ENCODE measurements at places on chromosomes 13 and 19.
A peak's percentile ranks its signal among the peaks of the same experiment; 100 is the strongest.

DNA sequence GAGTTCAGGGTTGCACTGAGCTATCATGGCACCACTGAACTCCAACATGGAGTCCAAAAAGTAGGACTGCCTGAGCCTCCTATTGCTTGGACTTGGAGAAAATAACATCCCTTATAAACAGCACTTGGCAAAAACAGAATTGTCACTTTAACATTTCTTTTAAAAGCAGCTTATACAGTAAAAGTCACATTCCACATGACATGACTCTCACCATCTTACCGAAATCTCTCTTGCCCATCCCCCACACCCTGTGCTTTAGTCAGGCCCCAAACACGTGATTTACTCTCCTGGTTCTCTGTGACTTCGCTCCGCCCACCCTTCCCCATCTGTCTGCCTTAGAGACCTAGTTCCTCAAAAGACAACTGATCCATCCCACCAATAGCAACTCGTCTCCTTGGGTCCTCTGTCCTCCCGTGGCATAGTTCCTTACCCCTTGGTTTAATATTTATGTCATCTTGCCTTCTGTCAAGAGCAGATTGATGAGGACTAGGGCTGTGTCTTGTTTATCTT lies 4.6 kb downstream of the SAFB start:
- peak; percentile 50 for DNase-seq

GRCh38 chr19:4064149-4064495 lies 2.6 kb downstream of the ZBTB7A start:
- DNase-seq: no peak

DNA sequence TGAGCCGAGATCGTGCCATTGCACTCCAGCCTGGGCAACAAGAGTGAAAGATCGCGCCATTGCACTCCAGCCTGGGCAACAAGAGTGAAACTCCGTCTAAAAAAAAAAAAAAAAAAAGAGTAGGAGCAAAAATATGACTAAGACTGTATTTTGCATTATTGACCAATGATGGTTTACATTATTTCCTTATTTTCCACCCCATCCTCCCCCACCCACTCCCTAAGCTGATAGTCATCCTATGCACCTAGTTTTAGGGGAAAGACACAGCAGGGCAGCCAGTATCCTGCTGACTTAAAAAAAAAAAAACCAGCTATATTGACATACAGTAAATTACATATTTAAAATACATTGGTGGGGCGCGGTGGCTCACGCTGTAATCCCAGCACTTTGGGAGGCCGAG lies 25.1 kb downstream of the VAV1 start:
- DNase-seq: no peak

- DNase-seq: no peak
These were observed 173.9 kb upstream of the SERP2 start for GRCh38 chr13:44199627-44200207.

DNA sequence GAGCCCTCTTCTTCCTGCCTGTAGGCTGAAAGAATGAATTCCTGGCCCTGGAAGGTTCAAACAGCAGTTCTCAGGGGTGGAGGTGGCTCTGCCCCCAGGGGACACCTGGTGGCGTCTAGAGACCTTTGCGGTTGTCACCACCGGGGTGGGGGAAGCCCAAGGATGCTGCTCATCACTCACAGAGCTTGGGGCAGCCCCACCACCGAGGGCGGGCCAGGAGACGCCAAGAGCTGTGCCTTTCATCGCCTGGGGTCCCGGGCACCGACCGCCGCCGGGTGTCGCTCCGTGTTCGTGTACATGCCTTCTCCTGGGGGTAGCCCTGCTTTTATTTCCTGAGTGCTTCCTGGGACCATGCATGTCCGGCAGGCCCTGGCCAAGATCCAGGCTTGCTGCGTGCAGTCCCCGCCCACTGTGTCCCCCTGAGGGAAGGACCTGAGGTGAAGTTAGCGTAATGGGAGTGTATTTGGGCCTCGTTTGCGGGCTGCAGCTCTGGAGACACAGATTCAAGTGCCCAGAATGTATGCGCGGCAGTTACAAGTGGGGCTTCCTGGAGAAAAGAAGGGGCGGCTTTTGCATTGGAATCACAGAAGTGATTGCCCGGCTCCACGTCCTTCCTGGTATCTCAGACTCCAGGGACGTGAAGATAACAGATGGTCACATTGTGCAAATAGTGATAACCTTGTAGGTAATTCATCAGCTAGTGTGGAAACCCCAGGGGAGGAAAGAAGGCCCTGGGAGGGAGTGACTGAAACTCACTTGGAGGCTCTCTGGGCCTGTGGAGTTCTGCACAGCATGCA lies 7.8 kb downstream of the DOT1L start:
- DNase-seq: peak; percentile 83

GRCh38 chr19:14915116-14915515 lies 26.2 kb upstream of the OR7C2 start:
- no peak for DNase-seq

DNA sequence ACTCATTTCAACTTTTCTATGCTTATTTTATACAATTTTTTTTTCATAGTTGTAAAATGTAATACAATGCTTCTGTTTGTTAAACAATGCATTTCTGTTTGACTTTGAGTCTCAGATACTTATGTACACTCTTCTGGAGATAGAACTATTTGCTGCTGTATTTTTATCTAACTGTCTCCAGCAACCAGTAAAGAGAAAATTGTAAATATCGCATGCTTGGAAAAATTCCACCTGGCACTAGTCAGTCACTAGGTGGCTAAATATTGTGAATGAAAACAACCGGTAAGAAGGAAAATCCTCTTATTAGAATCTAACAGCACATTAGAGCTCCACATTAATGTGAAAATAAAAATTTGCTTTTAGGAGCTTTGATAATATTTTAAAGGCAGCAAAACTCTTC lies 876.5 kb downstream of the PCDH9 start:
- DNase-seq: no peak

GRCh38 chr19:48401287-48401686 lies 7.8 kb downstream of the GRIN2D start:
- no peak for DNase-seq

DNA sequence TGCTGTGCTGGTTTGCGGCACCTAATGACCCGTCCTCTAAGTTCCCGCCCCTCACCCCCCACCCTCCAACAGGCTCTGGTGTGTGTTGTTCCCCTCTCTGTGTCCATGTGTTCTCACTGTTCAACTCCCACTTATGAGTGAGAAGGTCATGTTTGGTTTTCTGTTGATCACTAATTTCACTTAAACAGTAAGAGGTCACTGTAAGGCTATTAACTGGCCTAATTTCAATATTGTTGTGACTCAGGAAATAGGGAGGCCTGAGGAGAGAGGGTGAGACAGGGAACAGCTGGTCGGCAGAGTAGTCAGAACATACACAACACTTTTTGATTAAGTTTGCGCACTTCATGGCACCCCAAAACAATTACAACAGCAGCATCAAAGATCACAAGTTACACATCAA lies 15.6 kb downstream of the TUBGCP3 start:
- DNase-seq: no peak

DNA sequence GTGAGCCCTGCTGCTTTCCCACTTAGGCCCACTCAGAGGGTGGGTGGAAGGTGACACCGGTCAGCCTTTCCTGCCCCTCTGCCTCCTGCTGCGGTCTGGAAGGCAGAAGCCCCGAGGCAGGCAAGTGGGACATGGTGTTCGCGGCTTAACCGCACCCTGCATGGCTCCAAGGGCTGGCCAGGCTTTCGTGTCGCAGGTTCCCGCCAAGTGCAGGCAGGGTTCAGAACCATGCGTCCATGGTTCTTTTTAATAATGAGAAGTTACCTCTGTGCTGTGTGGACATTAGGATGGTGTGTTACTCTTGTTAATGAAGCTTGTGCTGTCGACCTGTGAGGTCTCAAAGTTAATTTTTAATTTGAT lies 986 bp downstream of the DGKH start:
- no peak for DNase-seq

- DNase-seq: no peak
These were observed 42.5 kb upstream of the ANKRD10 start for GRCh38 chr13:110957181-110957884.

- no peak for DNase-seq
These were observed 305.9 kb downstream of the KLF5 start for GRCh38 chr13:73364736-73365135.

GRCh38 chr13:42864952-42865767 lies 83.8 kb downstream of the FAM216B start:
- no peak for DNase-seq

DNA sequence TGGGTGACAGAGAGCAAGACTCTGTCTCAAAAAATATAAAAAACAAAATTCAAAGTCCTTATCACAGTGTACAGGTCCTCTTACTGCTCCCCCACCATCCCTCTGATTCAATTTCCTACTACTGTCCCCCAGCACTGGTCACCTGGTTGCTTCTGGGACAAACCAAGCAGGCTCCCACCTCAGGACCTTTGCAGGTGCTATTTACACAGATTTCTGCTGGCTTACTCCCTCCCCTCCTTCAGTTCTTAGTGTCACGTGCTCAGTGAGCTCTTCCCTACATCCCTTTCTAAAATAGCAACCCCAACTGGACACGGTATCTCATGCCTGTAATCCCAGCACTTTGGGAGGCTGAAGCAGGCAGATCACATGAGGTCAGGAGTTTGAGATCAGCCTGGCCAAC lies 6.0 kb downstream of the IRF2BP1 start:
- DNase-seq: no peak

GRCh38 chr19:5054551-5055456 lies 85.9 kb downstream of the KDM4B start:
- DNase-seq: no peak

DNA sequence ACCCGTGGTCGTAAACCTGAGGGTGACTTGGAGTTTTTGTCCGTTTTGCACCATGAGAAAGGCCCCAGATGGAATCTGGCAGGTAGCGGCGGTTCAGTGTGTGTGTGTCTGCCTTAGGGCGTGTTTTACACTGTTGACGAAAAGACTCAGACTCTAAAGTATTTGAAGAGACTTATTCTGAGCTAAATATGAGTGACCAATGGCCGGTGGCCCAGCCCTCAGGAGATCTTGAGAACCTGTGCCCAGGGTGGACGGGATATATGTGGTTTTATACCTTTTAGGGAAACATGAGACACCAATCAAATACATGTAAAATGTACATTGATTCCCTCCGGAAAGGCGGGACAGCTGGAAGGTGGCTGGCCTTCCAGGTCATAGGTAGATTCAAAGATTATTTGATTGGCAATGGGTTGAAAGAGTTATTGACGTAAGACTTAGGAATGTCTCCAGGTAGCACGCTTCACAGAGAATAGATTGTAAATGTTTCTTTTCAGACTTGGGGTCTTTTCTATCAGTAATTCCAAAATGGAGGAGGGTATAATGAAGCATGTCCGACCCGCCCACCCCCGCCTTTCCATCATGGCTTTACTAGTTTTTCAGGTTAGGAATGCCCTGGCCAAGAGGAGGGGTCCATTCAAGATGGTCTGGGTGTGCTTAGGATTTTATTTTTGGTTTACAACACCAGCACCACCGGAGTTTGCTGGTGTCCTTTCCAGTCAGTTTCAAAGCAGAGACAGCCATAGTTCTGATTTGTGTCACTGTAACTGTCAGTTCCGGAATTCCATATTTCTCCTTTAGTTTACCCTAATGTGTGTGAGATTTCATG lies 1.0 kb upstream of the ZNF529 start:
- no peak for DNase-seq

DNA sequence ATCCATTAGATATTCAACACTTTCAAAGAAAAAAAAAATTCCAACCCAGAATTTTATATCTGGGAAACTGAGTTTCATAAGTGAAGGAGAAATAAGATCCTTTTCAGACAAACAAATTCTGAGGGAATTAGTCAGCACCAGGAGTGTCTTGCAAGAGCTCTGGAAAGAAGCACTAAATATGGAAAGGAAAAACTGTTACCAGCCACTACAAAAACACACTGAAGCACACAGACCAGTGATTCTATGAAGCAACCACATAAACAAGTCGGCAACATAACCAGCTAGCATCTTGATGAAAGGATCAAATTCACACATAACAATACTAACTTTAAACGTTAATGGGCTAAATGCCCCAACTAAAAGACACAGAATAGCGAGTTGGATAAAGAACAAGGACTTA lies 368.4 kb upstream of the MIR17HG start:
- DNase-seq: no peak

- DNase-seq: no peak
These were observed 232.4 kb downstream of the LHFPL6 start for GRCh38 chr13:39370554-39370953.

- DNase-seq: peak; percentile 71
These were observed 11.3 kb upstream of the ZBTB7A start for GRCh38 chr19:4077800-4078684.

DNA sequence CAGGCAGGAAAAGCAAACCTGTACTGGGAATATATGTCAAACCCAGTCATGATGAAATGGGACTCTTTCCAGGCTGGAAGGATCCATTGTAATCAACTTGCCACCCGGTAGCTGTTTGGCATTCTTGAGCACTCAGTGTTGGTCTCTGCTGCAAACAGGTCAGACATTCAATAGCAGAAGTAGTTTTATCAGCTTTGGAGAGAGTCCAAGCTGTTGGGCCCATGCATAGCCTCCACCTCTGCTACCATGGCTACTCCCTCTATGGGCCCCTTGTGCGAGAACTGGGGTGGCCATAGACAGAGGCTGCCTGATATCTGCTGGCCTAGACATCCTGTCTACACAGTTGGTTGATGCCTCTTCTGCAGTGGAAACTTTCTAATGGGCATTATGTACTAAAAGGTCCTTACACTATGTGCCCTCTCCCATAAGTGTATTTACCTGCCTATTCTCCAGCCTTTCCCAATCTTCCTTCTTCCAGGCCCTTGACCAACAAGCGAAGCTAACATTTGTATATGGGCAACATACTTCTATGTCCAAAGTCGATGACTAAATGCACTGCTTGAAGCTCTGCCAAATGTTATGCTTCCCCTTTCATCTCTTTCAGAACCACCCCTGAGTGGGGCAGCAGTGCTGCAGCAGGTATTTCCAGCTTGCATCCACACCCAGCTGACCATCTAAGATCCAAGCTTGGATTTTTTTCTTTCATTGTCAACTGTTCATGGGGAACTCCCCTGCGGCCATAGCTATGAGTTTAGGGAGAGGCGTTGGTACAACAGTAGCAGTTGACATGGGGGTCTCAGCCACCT lies 5.3 kb upstream of the RNF6 start:
- no peak for DNase-seq

DNA sequence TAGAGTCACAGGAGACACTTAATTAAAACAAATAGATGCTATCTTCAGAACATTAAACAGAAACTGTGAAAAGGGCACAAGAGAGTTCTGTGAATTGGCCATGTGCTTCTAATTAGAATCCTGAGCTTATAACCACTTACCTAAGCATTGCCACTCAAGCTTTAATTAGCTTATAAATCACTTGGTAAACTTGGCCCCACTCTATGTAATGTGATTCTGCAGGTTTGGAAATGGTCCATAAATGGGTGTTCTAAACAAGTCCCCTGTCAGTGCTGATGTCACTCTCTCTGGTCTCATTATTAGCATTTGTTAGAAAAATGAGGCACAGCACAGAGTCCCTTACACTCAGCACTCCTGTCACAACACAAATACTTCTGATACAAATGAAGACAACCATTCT lies 18.0 kb downstream of the ZNF91 start:
- DNase-seq: no peak

GRCh38 chr13:98978280-98978679 lies 416 bp upstream of the DOCK9 start:
- no peak for DNase-seq

- DNase-seq: no peak
These were observed 82.2 kb downstream of the SLAIN1 start for GRCh38 chr13:77779552-77780272.
